ENCODE measurements at places on chromosomes 5 and 9.
A peak's percentile ranks its signal among the peaks of the same experiment; 100 is the strongest.

DNA sequence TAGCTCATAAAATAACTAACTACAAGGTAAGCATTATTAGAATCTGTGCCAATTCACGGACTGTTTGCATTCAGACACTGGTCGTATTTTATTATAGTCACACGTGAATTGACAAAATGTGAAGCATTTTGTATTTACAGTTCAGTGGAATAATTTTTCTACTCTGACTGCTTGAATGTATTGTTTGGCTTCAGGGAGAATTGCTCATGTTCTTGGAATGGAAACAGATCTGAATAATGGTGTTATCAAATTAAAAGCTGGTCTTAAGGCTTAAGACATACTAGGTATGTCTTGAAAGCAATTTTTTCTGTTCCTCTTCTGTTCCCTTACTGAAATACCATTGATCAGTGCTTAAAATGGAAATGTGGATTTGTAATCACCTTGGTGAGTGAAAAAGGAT, 543.7 kb upstream of the TLE4 start:
- no peak for DNase-seq

DNA sequence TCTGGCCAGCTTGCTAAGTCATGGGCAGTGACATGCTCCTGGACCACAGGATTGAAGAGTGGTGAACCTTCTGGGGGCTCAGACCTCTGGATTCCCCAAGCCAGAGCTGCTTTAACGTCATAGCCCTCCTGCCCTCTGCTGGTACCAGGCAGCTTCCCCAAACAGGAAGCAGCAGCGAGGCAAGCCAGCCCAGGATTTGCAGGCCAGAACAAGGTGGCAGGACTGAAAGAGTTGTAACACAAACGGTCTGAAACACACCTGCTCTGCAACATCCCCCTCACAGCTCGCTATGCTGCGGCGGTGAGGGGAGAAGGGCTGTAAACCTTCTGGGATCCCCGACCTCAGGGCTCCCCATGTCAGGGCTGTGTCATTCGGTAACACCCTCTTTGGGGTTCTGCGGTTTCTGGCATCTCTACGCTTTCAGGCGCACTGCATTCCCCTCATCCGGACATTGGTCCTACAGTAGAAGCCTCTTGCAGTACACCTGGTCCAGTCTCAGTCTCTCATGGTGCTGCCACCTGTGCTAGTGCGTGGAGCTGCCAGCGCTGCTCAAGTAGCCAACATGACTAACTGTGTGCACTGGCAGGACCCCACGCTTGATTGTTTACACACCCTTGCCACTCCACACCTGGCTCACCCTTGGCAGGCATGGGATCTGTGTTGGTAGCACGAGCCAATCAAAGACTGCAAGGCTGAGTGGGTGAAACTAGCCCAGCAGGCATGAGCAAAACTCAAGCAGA, 893.3 kb downstream of the PTPRD start:
- no peak for DNase-seq

- no peak for DNase-seq
These were observed 137.7 kb upstream of the GRIA1 start for GRCh38 chr5:153352685-153353219.

- no peak for DNase-seq
These were observed 134.7 kb upstream of the ZNF608 start for GRCh38 chr5:124880903-124881697.

- DNase-seq: peak; percentile 57
These were observed 21.8 kb upstream of the ANKRD18A start for GRCh38 chr9:38641985-38642864.

DNA sequence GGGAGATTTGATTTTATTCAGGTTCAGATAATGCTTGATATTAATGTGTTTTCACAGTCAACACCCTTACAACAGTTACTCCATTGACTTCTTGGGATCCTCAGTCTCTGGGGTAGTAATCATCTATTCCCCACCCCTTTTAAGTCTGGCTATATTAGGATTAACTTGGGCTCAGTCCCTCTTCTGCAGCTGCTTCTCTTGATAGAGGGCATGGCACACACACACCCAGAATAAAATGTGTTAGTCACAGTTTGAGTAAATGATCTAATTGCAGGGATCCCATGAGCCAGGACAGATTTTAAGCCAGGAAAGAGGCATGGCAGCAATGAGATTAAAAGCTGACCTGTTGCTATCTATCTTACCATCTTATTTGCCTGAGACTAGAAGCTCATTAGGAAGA, 53.7 kb upstream of the VLDLR start:
- no peak for DNase-seq

DNA sequence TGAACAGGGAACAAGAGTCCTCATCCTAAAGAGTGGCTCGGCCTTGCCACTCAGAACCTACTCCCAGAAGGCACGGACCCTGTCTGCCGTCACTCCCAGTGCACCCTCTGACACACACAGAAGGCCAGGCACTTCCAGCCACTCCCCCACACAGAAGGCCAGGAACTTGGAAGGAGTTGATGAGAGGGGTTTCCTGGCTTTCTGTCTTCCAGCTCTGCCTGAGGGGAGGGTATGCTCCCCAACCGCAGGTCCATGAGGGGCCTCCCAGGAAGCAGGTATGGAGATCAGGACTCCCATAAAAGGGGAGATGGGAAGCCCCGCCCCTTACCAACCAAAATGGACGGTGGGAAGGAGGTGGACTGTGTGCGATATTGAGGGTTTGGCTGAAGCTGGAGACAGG, 247.6 kb upstream of the IRX4 start:
- no peak for DNase-seq

DNA sequence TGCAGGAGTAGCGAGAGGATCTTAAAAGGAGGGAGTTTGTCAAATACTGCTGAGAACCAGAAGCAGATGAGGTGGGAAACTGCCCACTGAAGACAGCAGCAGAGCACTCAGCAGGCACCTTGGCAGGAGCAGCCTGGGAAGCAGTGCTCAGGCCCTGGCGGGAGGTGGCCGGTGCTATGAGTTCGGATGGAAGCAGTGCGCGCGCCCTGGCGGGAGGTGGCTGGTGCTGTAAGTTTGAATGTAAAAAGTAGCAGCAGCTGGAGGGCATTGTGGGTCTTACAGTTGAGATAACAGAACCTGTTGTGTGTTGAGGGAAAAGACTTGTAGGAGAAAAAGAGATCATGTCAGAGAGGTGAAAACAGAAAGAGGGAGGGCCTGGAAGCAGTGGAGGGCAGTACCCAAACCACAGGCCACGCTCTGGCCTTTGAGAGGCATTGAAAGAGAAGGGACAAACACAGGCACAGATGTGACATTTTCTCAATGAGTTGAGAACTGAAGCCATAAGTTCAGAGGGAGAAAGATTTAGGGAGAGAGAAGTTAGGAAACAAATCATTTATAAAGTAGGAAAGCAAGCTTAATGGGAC, 130.9 kb downstream of the ERCC6L2 start:
- DNase-seq: no peak

DNA sequence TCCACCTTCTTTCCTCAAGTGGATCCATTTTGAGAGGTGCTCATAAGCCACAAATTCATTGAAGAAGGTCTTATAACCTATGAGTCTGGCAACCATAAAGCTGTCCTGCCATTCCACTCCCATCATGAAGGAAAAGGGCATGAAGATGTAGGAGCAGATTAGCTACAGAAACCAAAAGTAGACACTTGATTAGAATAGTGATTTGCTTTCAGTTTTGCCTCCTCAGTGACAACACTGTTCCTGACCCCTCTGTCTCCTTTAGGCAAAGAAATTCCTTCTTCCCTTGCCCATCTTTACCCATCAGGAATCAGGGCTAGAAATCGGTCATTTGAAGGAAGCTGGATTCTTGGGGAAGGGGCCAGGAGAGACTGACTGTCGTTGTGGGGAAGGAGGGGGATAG, 55.2 kb downstream of the SLC28A3 start:
- DNase-seq: no peak

GRCh38 chr5:57511321-57511720, 28.7 kb upstream of the ACTBL2 start:
- no peak for DNase-seq

- no peak for DNase-seq
These were observed 275.2 kb upstream of the IRX1 start for GRCh38 chr5:3320317-3320875.

GRCh38 chr5:31048282-31049270, 144.9 kb upstream of the CDH6 start:
- no peak for DNase-seq

DNA sequence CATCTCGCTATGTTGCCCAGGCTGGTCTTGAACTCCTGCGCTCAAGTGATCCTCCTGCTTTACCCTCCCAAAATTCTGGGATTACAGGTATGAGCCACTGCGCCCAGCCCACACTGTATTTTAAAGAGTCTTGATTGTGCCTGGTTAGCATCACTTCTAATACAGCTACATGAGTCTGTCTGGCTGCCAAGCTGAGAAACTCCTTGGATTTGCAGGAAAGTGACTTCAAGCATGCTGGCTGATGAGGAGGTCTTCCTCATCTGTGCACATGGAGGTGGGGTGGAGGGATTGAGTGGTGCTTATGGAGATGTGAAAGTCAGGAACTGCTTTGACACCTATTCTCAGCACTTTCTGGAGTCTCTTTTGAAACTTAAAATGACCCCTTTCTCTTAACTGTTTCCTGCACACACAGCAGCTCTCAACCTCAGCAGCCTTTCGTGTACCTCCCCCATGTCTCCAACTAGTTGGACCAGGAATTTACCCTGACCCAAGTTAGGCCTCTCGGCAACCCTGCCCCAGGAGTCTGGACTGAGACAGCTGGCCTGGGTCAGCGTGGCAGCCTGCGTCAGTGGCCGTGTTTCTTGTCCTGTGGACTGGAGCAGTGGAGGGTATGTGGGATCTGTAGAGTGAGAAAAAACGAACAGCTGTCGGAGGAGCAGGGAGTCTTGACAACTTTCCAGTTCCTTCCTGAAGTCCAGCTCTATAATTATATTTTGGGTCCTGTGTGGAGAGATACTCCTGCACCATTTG, 72.5 kb downstream of the ACER2 start:
- no peak for DNase-seq

DNA sequence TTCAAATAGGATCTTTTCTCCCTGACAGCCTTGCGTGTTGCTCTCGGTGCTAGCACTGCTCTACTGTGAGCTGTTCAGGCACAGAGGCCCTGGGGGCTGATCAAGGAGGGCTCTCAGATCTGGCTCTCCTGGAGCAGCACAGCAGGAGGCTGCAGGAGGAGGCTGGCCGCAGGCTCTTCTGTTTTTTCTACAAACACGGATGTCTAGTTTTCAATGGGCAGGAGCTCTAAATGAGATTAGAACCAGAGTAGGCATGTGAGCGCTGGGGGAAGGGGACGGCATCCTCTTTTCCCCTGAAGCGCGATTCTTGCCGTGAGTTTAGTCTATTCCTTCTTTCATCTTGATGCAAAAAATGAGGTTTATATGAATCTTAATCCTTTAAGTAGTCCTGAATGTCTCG, 61.7 kb upstream of the IRX4 start:
- no peak for DNase-seq

- DNase-seq: peak; percentile 30
These were observed 21.9 kb downstream of the ARRDC3 start for GRCh38 chr5:91361055-91361701.

GRCh38 chr5:176652136-176652535, 4.9 kb downstream of the TSPAN17 start:
- no peak for DNase-seq

GRCh38 chr5:113061846-113062780, 85.5 kb downstream of the DCP2 start:
- no peak for DNase-seq

DNA sequence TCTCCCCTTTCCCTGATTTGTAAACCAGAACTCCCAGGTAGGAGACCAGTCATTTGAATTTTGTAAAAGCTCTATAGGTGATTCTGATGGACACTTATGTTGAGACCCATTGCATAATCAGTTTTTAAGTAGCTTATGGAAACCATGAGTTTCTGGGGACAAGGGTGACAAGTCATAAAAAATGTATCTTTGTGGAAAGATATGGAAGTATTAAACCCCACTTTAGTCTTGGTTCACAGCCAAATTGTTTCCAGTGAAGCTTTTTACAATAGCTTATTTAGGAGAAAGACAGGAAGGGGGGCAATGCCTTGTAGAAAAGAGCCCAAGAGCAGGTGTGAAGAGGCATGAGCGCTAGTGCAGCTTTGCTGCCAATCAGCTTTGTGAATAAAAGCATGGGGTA, 453 bp upstream of the CCL28 start:
- DNase-seq: no peak
